ENCODE measurements at places on chromosomes 1 and 21.

- DNase-seq = no peak
Measured at GRCh38 chr1:193270996-193271395, 84.6 kb upstream of the B3GALT2 start.

DNA sequence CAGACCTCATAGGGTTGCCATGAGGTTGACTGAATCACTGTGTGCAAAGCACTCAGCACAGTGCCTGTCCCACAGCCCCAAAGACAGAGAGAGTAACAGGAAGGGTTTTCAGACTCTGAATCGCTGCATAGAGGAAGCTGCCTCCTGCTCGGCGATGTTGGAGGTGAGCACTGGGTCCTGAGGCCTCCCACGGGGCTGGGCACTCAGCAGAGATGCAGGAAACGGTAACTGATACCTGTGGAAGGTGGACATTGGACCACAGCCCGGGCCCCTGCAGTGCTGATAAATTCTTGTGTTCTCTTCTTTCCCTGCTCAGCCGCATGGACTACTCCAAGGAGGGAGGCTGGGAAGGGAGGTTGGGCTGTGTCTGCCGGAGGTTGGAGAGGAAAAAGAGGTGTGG, 389.7 kb downstream of the PTPRU start:
- DNase-seq = no peak

GRCh38 chr1:101235216-101235695, 1.6 kb upstream of the S1PR1 start:
- DNase-seq = no peak

- no peak for DNase-seq
Measured at GRCh38 chr1:36170643-36171412, 14.9 kb downstream of the MAP7D1 start.

DNA sequence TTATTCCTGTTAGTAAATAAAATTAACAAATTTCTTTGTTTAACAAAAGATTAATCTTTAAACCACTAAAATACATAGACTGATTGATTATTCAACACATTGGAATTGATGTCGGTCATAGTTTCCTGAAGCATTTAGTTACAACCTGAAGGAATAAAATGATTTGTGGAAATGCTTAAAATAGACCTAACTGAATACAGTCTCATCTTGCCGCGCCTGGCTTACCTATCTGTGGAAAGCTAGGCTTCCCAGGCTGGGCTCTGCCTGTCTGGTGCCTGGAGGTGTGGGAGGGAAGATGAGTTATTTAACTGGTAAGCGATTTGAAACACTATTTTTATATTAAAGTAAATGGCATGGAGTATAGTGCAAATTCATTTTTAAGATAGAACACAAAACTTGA, 10.2 kb downstream of the RHOU start:
- DNase-seq = no peak

- no peak for DNase-seq
Measured at GRCh38 chr1:112893288-112894009, 62.5 kb downstream of the SLC16A1 start.

DNA sequence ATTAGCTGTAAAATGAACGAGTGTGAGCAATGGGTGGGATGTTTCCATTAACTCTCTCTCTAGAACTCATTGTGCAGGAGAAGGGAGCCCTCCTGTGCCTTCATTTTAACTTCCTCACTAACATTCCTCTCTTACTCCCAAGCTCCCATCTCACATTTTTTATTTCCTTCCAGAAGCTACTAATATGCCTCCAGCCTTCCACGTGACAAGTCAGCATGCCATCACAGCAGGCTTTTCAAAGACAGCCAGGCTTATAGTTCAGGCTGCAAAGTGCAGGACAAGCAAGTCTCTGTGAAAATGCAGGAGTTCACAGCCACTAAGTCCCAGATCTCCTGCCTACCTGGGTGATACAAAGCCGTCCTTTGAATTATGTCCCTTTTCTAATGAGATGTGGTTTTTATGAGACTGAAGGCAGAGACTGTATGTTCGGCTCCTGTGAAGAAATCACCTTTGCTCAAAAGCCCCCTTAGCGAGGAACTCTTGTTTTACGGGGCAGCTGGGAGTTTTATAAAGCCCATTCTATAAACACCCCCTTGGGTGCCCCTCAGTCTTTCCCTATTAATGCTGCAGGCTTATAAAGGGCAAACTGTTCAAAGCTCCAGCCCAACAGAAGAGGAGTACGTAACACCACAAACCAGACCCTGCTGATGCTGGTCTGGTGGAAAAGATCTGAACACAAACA, 14.8 kb upstream of the ANGPTL7 start:
- no peak for DNase-seq

GRCh38 chr1:193633991-193634390, 447.6 kb upstream of the B3GALT2 start:
- DNase-seq = no peak

DNA sequence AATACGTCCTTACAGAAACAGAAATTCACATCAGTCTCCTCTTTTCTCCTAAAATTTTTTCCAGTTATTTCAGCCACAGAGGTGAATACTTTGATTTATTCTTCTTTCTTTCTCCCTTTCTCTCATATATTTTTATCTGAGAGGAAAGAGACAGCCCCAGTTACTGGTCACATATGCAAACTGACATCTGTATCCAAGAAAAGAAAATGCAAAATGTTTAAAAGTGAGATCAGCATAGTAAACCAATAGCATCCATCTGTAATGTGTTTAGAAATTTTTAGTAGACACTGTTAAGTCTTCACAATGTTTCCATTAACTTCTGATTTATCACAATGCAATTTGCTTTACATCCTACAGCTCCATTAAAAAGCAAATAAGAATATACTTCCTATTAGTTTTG, 53.5 kb downstream of the NTNG1 start:
- DNase-seq = no peak

- DNase-seq = no peak
Measured at GRCh38 chr1:21239221-21239620, 51.0 kb downstream of the ECE1 start.

DNA sequence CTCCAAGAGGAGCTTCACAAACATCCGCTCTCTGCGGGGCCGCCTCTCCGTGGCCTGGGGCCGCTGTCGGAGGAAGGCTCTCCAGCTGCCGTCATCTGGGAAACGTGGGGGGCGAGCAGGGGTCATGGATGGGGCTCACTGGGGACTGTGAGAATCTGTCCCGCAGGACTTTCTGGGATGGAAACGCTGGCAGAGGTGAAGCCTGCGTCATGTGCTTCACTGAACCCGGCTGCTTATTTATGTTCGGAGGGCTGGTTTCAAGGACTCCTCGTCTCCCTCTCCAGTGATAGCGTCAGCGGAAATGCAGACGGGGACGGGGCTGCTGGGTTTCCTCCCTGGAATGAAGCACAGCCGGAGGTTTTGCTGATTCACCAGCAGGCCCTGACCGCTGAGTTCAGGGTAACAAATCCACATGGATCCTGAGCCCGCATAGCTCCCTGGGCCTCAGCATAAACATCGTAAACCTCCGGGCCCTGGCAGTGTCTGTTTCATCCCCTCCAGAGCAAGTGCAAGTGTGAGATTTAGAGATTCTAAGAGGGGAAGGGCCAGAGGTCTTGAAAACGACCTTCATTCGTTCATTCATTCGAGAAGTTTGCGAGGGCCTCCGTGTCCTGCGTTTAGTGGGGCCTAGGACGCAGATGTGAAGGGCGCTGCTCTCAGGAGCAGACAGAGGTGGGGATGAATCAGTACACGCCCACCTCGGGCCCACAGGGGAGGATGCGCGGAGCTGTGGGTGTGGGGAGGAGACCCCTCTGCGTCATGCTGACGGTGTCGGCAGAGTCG, 7.0 kb upstream of the POFUT2 start:
- DNase-seq = peak; percentile 13

- no peak for DNase-seq
Measured at GRCh38 chr1:47562799-47563198, 125.0 kb downstream of the FOXD2 start.

GRCh38 chr1:37813529-37814145, 5.6 kb upstream of the YRDC start:
- no peak for DNase-seq
